ENCODE measurements at places on chromosomes 1 and 21.
A peak's percentile ranks its signal among the peaks of the same experiment; 100 is the strongest.

DNA sequence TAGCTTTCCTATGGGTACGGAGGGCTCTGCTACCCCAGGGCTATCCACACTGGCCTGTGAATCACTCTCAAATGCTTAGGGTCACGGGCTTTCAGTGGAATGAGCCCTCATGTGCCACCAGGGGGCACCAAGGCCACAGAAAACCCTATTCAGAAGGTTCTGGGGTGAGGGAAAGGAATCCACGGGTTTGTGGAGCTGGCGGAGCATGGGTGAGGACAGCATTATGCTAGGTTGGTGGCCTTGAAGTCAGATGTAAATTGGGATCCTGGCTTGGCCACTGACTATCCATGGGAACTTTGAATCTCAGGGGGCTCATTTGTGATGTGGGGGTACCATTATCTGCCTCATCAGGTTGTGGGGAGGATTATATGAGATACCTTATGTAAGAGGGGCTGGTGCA is 5.1 kb upstream of the LAMTOR5 start:
- peak; percentile 62 for DNase-seq

- DNase-seq, result no peak
These were observed 63.6 kb downstream of the TMEM53 start for GRCh38 chr1:44610527-44611148.

GRCh38 chr1:119768778-119769177 is at the start of gene HMGCS2:
Gene HMGCS2 (minus strand): TSS chr1:119768905. CDS start chr1:119768844, 61 bp downstream.
- no peak for DNase-seq

DNA sequence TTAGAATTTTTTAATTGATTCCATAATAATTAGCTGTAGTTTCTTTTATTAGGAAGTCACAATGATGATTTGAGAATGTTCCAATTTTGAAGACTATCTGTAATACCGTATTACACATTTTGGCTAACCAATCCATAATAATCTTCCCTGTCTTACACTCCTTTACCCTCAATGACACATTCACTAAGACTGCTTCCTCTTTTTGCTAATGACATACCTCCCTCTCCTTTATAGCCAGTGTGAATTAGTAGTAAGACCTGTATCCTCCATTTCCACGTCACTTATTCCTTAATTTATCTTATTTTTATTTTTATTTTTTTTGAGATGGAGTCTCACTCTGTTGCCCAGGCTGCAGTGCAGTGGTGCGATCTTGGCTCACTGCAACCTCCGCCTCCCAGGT is 10.1 kb downstream of the KDM1A start:
- DNase-seq, result no peak

- no peak for DNase-seq
These were observed 123.7 kb upstream of the COP1 start for GRCh38 chr1:176330782-176331181.

DNA sequence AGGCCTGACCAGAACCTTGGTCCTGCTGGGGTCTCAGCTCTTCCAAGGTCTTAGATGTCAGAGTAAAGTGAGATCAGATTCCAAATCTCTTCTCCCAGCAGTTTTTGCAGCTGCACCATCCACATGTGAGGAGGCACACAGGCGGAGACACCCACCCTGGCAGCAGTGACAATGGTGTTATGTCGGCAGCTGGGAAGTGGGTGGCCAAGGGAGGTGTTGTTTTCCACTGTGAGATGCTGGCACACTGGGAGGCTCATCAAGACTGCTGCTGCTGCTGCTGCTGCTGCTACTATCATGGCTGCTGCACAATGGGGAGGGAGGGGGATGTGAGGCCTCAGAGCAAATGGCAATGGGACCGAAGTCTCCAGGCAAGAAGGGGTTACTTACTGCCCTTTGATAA is 23.6 kb downstream of the CAMK2N1 start:
- DNase-seq, result no peak

DNA sequence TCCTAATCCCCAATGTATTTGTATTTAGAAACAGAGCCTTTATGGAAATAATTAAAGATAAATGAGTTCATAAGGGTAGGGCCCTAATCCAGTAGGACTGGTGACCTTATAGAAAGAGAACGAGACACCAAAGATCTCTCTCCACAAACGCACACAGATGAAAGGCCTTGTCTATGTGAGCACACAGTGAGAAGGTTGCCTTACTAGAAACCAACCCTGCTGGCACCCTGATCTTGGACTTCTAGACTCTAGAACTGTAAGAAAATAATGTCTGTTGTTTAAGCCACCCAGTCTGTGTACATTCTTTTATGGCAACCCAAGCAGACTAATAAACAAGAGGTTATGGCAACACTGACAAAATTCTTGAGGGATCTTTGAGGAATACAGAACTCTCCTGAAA is 44.8 kb upstream of the PRDX6 start:
- no peak for DNase-seq

DNA sequence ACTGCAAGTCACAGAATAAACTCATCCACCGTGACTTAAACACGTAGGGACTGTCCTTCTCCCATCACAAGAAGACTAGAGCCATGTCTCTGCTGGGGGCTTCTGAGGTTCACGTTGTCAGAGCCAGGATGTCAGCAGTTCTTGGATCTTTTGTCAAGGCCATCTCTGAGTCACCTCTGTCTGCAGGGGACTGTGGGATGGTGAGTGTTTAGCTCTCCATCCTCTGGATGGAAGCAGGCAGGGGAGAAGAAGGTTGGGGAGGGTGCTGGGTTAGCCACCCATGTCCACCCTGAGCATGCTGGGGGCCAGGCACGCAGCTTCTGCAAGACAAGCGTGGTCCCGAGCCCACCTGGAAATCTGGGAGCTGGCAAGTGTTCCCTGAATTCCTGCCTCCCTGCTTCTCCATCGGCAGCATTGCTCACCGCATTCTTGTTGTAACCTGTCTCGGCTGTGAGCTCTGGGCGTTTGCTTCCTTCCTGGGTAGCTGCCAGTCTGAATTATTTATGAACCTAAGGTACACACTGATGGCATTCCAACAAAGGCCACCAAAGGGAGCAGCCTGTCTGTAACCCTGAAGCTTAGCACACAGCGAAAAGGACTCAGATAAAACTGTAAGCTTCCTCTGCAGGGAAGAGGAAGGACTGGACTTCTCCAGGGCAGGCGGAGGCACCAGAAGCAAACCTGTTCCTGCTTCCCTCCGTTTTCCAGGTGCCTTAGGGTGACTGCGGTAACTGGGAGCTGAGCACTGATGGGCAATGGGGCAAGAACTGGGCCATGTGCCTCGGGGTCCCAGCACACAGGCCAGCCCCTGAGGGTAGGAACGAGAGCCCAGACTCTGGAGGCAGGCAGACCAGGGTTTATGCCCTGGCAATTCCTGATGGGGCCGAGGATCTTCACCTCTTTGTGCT is 88.6 kb downstream of the RIPK4 start:
- no peak for DNase-seq

DNA sequence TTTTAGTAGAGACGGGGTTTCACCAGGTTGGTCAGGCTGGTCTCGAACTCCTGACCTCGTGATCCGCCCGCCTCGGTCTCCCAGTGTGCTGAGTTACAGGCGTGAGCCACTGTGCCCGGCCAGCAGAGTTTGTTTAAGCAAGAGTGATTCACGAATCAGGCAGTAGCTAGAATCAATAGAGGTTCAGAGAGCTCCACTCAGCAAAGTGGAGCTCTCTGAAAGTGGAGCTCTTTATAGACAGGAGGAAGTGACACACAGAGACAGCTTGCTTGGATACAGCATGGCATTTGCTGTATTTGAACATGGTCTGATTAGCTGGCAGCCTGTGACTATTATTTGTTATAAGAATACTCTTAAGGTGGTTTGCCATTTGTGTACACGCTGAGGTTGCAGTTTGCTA is 27.1 kb upstream of the CD34 start:
- no peak for DNase-seq

DNA sequence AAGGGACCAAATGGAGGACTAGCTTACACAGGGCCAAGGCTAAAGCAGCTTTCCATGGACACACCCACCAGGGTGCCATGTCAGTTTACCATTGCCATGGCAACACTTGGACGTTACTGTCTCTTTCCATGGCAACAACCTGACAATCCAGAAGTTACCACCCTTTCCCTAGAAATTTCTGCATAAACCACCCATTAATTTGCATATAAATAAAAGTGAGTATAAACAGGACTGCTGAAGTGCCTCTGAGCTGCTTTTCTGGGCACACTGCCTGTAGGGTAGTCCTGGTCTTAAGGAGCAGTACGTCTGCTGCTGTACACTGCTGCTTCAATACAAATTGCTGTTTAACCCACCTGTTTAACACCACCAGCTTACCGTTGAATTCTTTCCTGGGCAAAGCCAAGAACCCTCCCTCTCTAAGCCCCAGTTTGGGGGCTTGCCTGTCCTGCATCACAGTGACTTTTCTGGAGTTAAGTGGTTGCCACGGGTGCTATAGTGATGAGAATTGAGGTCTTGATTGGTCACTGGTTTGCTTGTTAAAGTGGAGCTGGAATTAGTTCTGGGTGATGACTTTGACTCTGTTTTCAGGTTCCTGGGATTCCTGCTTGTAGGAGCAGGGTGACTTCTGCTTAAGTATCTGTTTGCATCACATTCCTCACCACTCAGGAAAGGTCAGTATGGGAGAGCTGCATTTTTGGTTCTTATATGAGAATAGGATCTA is 83.2 kb downstream of the CLDN17 start:
- no peak for DNase-seq

- DNase-seq, result no peak
These were observed 486.1 kb upstream of the ADGRL2 start for GRCh38 chr1:81314513-81315233.

GRCh38 chr21:30605968-30606367 is 5.1 kb downstream of the KRTAP22-1 start:
- no peak for DNase-seq

DNA sequence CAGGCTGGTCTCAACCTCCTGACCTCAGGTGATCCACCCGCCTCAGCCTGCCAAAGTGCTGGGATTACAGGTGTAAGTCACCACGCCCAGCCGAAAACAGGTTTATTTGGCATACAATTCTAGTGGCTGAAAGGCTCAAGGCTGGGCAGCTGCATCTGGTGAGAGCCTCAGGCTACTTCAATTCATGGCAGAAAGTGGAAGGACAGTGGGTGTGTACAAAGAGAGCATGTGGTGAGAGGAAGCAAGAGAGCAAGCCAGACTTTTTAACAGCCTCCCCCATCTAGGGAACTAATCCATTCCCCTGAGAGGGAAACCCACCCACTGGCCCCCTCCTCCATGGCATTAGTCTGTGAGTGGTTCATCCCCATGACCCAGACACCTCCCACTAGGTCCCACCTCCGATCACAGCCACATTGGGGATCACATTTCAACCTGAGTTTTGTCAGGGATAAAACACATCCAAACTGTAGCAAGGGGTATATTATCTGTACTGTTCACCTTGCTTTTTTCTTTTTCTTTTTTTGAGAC is 9.5 kb downstream of the BMP8A start:
- DNase-seq, result no peak

DNA sequence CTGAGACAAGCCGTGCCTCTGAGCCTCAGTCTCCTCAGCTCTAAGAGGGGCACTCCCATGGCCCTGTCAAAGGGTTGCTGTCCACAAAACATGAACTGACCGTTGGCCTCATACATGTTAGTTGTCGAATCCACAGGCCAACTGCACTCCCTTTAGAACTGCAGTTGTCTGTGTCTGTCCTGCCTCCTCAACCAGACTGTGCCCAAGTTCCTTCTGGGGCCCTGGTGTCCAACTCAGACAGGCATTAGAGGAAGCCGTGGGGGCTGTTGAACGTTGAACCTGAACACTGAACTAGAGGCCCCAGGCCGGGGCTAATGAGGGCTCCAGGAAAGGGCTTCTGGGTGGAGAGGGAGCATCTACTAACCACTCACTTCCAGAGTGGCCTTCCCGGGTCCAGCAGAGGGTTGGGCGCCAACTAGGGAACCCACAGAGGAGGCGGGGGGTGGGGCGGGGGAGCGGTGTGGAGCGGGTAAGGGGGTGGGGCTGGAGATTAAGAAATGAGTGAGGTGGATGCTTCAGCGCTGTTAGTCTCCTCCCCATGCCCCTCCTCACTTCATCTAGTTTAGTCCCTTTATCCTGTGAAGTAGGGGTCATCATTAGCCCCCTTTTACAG is at the start of gene RAB42:
TSS of gene RAB42 (plus strand) at position 558 of the 613 bp plus-strand sequence. CDS start 247 bp downstream, outside the sequence.
- DNase-seq, result no peak

GRCh38 chr21:19900149-19900548 is 1098.1 kb upstream of the NCAM2 start:
- DNase-seq, result no peak
